Suppressor macrophage treated with lipopolysaccharide for 4 hours (primary cell): ENCODE measurements at places on chromosomes 5 and 9.

DNA sequence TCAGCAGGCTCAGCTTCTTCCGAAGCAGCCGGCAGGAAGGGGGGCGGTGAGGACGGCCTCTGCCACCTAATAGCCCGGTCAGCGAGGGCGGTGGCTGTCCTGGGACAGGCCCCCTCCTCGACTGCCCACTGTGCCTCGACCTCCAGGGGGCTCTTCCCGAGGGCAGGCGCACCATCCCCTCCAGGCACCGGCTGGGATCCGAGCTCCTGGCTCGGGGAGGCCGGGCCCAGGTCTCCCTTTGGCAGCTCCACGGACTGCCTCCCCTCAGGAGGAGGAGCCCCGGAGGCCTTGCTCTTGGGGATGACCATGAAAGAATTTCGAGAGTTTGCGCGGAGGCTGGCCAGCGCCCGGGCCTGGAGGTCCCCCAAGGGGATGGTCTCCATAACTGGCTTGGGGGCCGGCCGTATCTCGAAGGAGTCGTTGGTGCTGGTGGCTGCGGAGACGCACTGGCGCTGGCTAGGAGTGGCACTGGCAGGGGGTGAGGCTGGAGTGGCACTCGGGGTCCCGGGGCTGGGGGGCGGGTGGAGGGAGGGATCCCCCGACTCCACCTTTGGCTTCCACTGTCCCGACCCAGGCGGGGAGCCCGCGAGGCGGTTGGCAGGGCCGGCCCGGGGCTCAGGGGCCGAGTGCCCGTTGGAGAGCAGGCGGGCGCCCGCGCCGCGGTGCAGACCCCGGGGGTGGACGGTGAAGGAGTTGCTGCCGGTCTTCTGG is 975 bp downstream of the TPRN start:
- no peak for DNase-seq

GRCh38 chr5:142644640-142645361 is 41.1 kb downstream of the FGF1 start:
- DNase-seq = peak; percentile 9

DNA sequence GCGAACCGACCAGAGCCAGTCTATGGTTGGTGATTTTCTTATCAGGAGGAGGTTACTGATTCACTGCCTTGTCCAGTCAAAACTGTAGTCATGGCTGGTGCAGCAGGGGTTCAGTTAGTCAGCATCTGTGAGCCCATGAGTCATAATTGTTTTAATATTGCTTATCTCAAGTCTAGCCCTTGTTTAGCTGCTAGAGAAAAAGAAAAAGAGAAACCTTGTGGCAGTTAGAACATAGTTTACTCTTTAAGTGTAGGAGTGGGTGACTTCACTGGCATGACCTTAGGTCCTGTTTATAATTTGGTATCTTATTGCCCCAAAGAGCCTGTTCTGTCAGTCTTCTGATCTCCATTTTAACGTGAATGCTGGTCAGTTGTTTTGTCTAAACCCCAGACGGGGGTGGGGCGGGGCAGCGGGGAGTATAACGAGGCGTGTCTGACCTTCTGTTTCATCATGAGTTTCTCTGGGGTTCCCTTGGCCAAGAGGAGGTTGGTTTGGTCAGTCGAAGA is 76.9 kb upstream of the NFIL3 start:
- DNase-seq = peak; percentile 74

GRCh38 chr5:136686192-136686872 is 321.0 kb upstream of the TRPC7 start:
- no peak for DNase-seq

DNA sequence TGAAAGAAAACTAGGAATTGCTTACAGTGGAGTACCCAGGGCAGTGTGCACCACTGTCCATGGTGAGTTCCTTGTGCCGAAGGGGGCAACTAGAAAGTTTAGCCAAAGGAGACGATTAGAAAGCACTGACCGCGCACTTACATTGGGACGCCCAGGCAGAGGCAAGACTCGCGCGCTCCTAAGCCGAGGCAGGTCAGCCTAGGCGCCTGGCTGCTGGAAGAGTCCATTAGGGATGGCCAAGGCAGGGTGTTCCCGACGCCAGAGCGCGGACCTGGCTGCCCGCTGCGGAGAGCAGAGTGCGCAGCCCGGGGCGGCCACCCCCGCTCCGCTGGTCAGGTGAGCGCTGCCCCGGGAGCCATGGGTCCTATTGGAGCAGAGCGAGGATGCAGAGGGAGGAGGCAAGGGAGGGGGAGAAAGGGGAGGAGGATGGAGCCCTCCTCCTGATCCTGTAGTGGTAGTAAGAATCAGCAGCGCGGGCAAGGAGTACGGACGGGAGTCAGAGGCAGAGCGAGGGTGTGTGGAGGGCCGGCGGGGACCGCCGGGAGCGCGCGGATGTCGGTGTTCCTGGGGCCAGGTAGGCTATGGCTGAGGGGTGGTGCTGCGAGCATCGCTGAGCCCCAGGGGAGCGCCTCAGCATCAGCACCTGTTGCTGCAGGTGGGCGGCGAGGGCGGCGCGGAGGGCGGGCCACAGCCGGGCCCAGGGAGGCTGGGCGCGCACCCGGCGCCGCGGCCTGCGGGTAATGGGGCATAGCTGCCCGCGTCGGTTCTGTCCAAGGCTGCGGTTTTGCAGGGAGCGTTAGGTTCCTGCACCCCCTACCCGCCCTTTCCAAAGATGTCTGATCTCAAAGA is at the start of gene ADGRV1:
Gene ADGRV1, plus strand, starts transcription at position 454 of the 849 bp plus-strand sequence. Its CDS starts 99 bp downstream, at position 553.
- DNase-seq = no peak

DNA sequence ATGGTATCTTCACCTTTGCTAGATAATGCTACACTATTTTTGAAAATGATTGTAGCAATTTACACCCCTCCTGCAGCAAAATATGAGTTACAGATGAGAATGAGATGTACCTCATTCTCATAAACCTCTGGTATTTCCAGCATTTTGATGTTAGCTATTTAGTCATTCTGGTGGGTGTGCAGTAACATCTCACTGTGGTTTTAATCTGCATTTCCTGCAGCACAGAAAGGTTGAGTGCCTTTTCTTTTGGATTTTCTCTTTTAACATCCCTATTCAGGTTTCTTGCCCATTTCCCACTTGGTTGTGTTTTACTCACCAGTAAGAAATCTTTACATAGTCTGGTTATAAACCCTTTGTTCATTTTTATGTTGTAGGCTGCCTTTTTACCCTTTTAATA is 206.2 kb downstream of the NR3C1 start:
- DNase-seq = no peak

GRCh38 chr5:137191179-137191578 is 307.9 kb downstream of the SPOCK1 start:
- no peak for DNase-seq

DNA sequence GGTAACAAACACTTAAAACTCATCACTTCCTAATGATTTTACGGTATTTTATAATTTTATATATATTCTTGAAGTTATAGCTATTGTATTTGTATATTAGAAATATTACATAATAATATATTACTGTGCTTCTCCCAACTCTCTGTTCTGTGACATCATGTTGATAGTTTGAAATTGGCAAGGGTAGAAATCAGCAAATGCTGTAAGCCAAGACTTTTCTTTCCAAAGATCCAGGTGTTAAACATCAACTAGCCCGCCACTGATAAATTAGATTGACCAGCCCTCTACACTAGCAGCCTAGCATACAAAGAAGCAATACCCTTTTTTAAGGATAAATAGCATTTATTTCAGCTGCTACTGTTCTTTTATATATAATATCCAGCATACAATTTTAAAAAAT is 122.9 kb downstream of the PRELID2 start:
- DNase-seq = no peak

GRCh38 chr9:33233626-33234342 is 6.2 kb upstream of the SPINK4 start:
- DNase-seq = no peak

GRCh38 chr9:36742264-36742663 is 169.6 kb downstream of the MELK start:
- no peak for DNase-seq

DNA sequence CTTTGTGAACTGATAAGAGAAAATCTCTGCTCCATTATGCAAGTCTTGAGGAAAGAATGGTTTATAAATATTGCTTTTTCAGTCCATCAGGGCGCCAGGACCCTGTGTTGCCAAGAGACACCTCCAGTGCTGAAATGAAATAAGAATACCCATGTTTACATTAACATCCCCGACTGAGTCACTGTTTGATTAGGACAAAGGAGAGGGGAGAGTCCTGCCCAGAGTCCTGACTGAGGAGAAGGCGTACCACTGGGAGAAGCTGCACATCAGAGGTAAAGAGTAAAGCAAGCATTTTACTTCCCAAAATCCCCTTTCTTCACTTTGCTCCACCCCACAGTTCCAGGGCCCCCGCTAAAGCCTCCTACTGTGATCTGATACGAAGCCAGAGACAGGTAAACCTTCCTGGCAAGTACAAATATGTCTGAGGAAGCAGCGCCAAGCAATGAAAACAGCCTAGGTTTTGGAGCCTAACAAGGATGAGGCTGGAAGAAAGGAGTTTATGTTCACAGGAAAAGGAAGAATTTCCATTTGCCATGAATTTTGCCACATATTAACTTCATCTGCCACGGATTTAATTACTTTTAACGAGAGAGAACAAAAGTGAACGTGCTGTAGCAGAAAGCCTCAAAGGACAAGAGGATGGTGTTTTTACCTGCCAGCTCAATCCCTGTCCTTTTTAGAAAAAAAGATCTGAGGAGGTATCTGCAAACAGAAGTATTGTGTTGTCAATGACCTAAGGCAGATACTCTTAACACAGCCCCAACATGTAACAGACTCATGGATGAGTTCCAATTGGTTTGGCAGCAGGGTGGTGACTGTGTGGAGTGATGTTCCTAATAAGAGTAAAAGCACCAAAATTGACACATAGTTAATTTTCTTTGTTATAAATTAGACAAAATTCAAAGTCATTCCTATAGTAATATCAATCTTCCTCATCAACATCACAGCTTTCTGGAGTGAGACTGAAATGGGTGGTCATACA is 209.4 kb upstream of the TLE4 start:
- no peak for DNase-seq

- DNase-seq = no peak
These were observed 195.2 kb downstream of the PTTG1 start for GRCh38 chr5:160616712-160617497.

DNA sequence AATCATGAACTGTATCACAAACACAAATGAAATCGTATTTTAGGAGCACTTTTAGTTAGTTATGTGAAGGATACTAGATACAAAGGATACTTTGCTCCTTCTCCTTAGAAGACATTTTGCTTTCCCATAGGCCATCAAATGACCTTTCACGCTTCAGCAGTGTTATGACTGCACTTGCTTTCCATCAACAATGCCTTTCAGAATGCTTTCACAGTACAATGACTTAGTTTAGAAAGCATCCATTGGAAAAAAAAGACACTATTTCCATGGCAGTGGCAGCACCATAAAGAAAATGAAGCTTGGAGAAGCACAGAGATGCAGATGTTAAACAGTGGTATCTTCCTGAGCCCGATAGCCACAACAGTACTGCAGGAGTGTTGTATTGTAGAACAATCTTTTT is 203.9 kb downstream of the PCSK1 start:
- DNase-seq = no peak

GRCh38 chr9:97854696-97855485 is 1.9 kb downstream of the FOXE1 start:
- no peak for DNase-seq

- DNase-seq = peak; percentile 68
These were observed 15.1 kb downstream of the RXRA start for GRCh38 chr9:134341306-134341705.

GRCh38 chr9:134136996-134137299 is 1.1 kb downstream of the WDR5 start:
- no peak for DNase-seq

DNA sequence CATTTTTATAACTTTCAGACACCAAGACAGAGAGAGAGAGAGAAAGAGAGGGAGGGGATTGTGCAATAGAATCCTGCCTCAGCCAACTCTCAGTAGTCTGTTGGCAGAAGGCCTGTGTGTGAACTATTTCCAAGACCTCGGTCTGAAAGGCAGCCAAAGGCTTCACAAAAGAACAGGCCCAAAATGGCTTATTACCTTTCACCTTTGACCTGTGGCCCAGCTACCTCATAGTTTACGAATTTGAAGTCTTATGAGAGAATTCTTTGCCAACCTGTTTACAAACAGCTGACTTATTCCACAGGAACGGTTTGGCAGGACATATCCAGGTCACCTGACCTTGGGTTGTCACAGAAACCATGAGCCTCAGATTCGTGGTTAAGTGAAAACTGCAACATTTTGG is 48.6 kb downstream of the NR2F1-AS1 start:
- DNase-seq = no peak

- DNase-seq = peak; percentile 70
These were observed 33.5 kb downstream of the PDGFRB start for GRCh38 chr5:150122158-150122510.

- no peak for DNase-seq
These were observed 174.8 kb downstream of the OLFM1 start for GRCh38 chr9:135262248-135262647.

DNA sequence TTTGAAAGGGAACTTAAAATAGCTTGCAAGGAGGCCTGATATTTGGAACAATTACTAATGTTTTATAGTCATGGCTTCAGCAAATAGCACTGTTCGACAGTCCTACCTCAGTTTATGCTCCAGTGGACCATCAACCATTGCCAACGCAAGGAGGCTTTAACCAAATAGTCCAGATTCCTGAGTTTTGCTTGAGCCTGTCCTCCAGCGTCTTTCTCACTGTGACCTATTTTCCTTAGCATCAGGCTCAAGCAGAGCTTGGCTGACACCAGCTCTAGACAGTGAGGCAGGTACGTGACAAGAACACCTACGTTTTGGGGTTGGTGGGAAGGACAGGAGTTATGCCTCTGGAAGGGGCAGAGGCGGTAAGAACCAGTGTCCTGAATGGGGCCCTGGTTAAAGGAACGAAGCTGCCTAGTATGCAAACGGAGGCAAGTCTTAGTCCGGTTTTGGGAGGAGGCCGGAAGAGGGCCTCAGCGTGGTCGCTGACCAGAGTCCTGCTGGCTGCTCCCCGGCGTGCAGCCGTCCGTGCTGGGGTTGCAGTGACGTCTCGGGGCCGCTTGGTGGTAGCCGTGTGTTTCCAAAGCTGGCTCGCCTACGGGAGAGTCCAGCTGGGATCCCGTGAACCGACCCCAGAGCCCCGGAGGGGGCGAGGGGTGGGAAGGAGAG is 998 bp upstream of the FGF18 start:
- DNase-seq = peak; percentile 78

DNA sequence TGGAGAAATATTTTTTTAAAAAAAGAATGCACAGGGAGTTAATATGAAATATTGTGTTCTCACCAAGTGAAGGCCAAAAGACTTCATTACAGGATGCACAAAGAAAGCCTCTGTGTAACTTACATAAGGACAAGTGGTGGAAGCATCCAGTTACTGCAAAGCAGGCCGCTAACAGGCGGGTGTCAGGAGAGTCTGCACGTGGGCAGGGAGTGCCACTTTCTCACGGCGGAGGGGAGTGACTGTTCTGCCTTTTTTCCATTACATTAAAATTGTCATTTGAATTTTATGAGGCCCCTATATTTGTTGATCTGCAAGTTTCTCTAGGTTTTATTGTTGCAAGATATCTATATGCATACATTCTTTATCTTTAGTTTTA is 28.1 kb upstream of the SPATA31E1 start:
- no peak for DNase-seq
